SHP77 treated with DMSO at 0.1 percent for 48 hours (cell line): ENCODE measurements at places on chromosomes 2 and 18.

DNA sequence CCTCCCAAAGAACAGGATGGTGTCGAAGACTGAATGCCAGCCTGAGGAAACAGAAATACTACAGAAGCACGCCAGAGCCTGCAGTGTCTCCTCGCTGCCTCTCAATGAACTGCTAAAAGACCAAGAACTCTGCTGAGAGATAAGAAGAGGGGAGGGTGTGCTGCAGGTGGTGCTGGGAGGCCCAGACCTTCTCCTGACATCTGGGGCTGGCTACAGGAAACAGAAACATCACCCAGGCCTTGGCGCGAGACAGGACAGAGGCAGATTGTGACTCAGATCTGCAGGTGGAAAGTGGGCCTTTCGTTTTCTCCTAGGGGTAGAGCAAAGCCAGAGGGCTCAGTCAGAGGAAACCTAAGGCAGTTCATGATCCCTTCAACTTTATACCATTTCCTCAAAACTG, 250.3 kb upstream of the TCF4 start:
- no peak for DNase-seq

- peak; percentile 31 for DNase-seq
Observed at GRCh38 chr2:27152796-27153464, 4.1 kb downstream of the TCF23 start.

DNA sequence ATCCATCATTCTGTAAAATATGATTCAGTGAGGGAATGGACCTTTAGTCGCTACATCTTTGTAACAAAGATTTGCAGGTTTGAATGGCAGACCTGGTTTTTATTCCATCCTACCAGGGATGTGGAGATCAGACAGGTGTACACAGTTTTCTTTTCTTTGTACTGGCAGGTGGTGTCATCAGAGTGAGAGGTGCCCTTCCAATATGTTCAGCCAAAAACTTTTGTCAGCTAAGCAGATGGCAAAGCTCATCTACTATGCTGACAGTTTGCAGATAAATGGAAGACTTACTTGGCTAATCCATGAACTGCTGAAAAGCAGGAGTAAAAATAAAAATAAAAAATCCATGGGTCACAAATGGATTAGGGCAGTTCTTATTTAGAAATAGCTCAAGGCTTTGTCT, 185.5 kb upstream of the DOK6 start:
- DNase-seq: peak; percentile 25

DNA sequence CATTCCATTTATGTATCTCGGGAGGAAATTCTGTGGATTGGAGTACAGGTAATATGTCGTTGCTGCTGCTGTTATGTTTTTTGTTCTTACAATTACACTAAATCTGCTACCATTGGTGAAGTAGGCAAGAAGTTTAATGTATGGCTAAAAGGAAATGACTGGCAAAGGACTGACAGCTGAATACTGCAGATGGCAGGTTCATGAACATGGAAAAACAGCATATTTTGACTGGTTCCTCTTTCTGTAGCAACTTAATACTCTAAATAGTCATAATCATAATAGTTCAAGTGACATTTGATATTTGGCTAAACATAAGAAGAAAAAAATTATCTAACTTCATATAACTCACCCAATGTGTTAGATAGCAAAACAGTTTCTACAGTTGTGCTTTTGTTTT, 84.5 kb upstream of the PGAP1 start:
- DNase-seq: no peak

DNA sequence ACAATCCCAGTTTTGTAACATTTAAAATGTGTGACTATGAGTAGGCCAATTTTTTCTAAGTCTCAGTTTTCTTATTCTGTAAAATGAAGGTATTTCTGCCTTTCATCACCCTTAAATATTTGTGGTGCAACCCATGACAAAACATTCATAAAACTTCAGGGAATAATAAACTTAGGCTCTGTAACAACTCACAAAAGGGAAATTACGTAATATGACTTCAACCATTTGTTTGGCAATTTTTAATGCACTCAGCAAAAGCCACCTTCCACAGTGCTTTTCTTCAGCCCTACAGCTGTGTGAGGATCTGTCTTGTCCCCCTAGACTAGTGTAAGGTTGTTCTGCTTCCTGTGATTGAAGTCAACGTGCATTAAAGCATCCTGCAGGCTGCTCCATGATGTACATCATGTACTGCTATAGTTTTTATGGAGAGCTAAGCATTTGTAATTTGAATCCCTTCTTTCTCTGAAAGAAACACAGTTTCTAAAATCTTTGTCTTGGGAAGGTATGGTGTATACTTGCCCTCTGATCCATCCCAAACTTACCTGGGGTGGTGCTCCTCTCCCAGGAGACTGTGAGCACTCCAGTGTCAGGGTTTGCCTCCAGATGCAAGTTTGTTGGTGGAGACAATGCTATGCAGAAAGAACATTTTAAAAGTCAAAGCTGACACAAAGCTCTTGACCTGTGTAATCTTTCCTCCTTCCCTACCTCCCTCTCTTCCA, 39.1 kb downstream of the FN1 start:
- DNase-seq: no peak

- no peak for DNase-seq
Observed at GRCh38 chr18:49456794-49457193, 3.7 kb downstream of the DYM start.
